ENCODE measurements at places on chromosomes 1 and 21. TPM values are rescaled to one million over a fixed set of nuclear protein-coding genes. Genes with fewer than 3 reads are reported as not detected.

DNA sequence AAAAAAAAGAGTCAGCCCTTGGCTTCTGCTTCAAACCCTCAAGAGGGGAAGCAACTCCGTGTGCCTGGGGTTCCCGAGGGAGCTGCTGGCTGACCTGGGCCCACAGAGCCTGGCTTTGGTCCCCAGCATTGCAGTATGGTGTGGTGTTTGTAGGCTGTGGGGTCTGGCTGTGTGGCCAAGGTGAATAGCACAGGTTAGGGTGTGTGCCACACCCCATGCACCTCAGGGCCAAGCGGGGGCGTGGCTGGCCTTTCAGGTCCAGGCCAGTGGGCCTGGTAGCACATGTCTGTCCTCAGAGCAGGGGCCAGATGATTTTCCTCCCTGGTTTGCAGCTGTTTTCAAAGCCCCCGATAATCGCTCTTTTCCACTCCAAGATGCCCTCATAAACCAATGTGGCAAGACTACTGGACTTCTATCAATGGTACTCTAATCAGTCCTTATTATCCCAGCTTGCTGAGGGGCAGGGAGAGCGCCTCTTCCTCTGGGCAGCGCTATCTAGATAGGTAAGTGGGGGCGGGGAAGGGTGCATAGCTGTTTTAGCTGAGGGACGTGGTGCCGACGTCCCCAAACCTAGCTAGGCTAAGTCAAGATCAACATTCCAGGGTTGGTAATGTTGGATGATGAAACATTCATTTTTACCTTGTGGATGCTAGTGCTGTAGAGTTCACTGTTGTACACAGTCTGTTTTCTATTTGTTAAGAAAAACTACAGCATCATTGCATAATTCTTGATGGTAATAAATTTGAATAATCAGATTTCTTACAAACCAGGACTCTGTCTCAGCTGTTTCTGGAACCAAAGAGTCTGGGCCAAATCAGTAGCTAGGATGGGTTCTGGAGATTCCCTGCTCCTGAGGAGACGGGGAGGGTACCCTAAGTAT lies 26.8 kb upstream of the KDM4A start:
- H3K36me3 ChIP-seq, result no peaks in the 10 kb centered on the region
- H3K27me3 ChIP-seq, result no peaks in the 10 kb centered on the region
- H3K27ac ChIP-seq, result no peak overlapping the region
- no peak for DNase-seq
- no peaks in the 10 kb centered on the region for H3K4me1 ChIP-seq

S100B gene
- 4.2 TPM for total RNA-seq

IL24 gene
- not detected for total RNA-seq

LCE2A gene
- total RNA-seq, result not detected

- H3K27me3 ChIP-seq, result no peaks in the 10 kb centered on the region
- H3K4me3 ChIP-seq, result no peak overlapping the region
- H3K4me1 ChIP-seq, result peaks cover 46% of the 10 kb centered on the region
Measured at GRCh38 chr1:156509424-156510034, 9.0 kb upstream of the MEF2D start.

DNA sequence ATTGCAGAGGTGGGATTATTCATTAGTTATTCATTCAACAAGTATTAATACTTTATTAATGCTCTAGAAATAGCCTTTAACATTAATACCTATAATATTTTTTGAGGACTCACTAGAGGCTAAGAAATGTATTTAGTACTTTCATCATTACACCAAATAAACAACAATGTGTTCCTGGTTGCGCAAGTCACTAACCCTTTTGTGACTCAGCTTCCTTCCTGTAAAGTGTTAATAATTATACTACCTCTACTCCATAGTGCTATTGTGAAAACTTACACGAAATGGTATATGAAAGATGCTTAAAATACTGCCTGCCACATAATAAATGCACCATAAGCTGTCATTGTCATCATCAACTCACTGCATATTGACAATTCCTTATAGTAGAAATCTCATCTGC lies 431.0 kb downstream of the DPYD start:
- no peaks in the 10 kb centered on the region for H3K4me1 ChIP-seq
- no peak overlapping the region for H3K4me3 ChIP-seq
- H3K27ac ChIP-seq, result no peak overlapping the region
- H3K27me3 ChIP-seq, result no peaks in the 10 kb centered on the region
- no peak for DNase-seq

- peaks cover 13% of the 10 kb centered on the region for H3K36me3 ChIP-seq
- DNase-seq, result no peak
- no peaks in the 10 kb centered on the region for H3K27me3 ChIP-seq
- no peak overlapping the region for H3K4me3 ChIP-seq
Measured at GRCh38 chr1:214454569-214455396, 96.6 kb downstream of the PTPN14 start.

- no peaks in the 10 kb centered on the region for H3K27me3 ChIP-seq
- H3K27ac ChIP-seq, result no peak overlapping the region
- H3K4me1 ChIP-seq, result peaks cover 15% of the 10 kb centered on the region
Measured at GRCh38 chr1:221159608-221160007, 280.4 kb downstream of the HLX start.

DNA sequence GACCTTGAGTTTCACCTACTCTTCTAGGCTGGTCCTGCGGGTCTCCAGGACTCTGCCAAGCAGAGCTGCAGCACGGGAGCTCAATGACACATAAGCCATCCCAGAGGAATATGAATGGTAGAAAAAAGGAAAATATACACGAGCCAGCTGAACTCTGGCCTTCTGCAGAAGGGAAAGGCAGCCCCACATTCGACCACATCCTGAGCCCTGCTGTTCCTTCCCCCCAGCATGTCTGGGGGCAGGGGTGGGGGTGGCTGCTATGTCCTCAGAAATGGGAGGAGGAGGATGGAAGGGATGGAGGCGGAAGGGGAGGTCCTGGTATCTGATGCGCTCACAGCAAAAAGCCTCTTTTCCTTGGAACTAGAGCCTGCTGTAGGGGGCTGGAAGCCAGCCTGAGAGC lies 12.1 kb upstream of the KDF1 start:
- no peak overlapping the region for H3K27ac ChIP-seq
- no peaks in the 10 kb centered on the region for H3K4me1 ChIP-seq
- DNase-seq, result no peak
- no peaks in the 10 kb centered on the region for H3K27me3 ChIP-seq
- H3K4me3 ChIP-seq, result no peak overlapping the region

DNA sequence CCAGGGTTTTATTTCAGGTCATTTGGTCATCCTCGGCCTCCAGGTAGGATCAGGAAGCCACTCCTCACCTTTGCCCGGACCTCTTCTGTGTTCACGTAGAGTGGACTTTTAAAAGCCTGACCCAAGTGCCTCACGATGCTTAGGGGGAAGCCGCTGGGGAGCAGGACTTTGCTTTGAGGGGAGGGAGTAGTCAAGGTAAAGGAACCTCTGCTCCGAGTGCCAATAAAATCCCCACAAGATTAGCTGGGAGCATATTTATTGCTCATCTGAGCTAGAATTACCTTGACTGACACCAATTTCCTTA lies 603 bp upstream of the DHRS3 start:
- peaks cover 31% of the 10 kb centered on the region for H3K4me1 ChIP-seq
- H3K36me3 ChIP-seq, result no peaks in the 10 kb centered on the region
- H3K27me3 ChIP-seq, result no peaks in the 10 kb centered on the region

E2F2 gene
- total RNA-seq, result 0.20 TPM

FCGR1A gene
- total RNA-seq, result 1.3 TPM

RIPK4 gene
- total RNA-seq, result not detected

GRCh38 chr1:214303141-214303930 lies 22.4 kb downstream of the SMYD2 start:
- no peak for DNase-seq
- H3K4me1 ChIP-seq, result peaks cover 17% of the 10 kb centered on the region
- H3K27me3 ChIP-seq, result no peaks in the 10 kb centered on the region
- H3K36me3 ChIP-seq, result no peaks in the 10 kb centered on the region

- no peak overlapping the region for H3K4me3 ChIP-seq
- no peak for DNase-seq
- no peaks in the 10 kb centered on the region for H3K4me1 ChIP-seq
- no peaks in the 10 kb centered on the region for H3K36me3 ChIP-seq
- H3K27me3 ChIP-seq, result no peaks in the 10 kb centered on the region
- H3K27ac ChIP-seq, result no peak overlapping the region
Measured at GRCh38 chr1:3481836-3482375, 27.4 kb downstream of the ARHGEF16 start.

GRCh38 chr1:93694819-93695218 lies 13.2 kb upstream of the BCAR3 start:
- DNase-seq, result no peak
- H3K4me3 ChIP-seq, result no peak overlapping the region
- H3K27me3 ChIP-seq, result no peaks in the 10 kb centered on the region
- H3K36me3 ChIP-seq, result no peaks in the 10 kb centered on the region
- H3K4me1 ChIP-seq, result peaks cover 39% of the 10 kb centered on the region
- H3K27ac ChIP-seq, result no peak overlapping the region

HIVEP3 gene
- total RNA-seq, result 6.4 TPM

MYBPH gene
- total RNA-seq, result not detected

GRCh38 chr1:83978056-83978455 lies 20.9 kb downstream of the TTLL7 start:
- no peak overlapping the region for H3K4me3 ChIP-seq
- no peak for DNase-seq
- no peaks in the 10 kb centered on the region for H3K27me3 ChIP-seq
- H3K27ac ChIP-seq, result no peak overlapping the region

All from heart right ventricle (tissue), 16 donors.